ACHN (cell line): ENCODE measurements at places on chromosomes 6 and 20.

DNA sequence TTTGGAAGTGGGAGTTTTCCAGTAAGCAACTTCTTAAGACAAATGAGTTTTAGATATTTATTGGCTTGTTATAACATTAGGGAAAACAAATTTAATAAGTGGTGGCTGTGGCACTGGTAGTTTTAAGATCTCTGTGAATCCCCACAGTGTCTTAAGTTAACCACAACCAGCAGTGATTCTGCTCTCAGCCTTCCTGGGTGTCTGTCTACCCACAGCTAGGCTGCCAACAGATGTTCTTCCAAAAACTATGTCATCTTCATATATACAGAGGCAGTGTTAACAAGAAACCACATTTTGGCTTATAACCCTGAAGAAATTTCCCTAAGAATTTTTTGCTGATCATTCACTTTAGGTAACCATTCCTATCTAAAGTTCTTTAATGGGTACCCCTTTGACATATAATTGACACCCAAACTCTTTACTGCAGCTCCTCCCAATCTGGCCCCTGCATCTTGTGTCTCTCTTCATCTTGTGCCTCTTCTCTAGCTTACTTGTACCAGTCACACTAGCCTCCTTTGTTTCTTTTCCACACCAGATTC lies 52.7 kb downstream of the TOP1 start:
- DNase-seq: no peak

GRCh38 chr20:51910321-51911050 lies 108.2 kb upstream of the SALL4 start:
- DNase-seq: no peak

GRCh38 chr6:16321341-16321710 lies 82.9 kb downstream of the GMPR start:
- no peak for DNase-seq

GRCh38 chr20:2701671-2702081 lies 9.1 kb downstream of the EBF4 start:
- no peak for DNase-seq

GRCh38 chr20:11267131-11267761 lies 593.4 kb upstream of the JAG1 start:
- peak; percentile 89 for DNase-seq

- DNase-seq: peak; percentile 51
Measured at GRCh38 chr6:157020881-157021343, 243.7 kb downstream of the ARID1B start.

- no peak for DNase-seq
Measured at GRCh38 chr6:4272996-4273395, 137.6 kb upstream of the ECI2 start.

GRCh38 chr6:14701946-14702345 lies 543.9 kb upstream of the JARID2 start:
- no peak for DNase-seq

- no peak for DNase-seq
Measured at GRCh38 chr20:57826666-57827287, 117.0 kb upstream of the PMEPA1 start.

DNA sequence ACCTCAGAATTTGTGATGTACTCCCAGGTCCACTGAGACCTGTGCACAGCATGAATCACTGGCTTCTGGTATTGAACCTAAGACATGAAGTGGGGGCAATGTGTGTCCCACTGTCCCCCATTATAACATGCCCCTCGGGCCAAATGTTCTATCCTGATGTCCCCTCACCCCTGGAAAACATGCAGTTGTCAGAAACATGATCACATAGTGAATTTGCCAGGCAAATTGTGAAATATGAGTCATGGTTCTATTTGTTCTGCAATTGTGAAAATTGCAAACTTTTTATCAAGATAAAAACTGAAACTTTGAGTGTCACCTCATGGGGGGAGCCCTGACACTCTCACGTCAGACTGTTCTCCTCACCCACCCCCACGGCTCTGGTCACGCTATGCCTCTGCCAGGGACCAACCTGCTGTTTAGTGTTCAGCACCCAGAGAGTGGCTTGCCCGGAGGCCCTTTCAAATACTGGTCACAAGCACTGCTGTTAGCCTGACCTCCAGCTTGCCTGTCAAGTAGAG lies 305.3 kb downstream of the CLIC5 start:
- DNase-seq: no peak
